ENCODE measurements at places on chromosomes 3 and 15. TPM values are rescaled to one million over a fixed set of nuclear protein-coding genes. Genes with fewer than 3 reads are reported as not detected.

- no peaks in the 10 kb centered on the region for H3K36me3 ChIP-seq
- H3K27me3 ChIP-seq = no peaks in the 10 kb centered on the region
- no peak overlapping the region for H3K27ac ChIP-seq
- no peak overlapping the region for H3K4me3 ChIP-seq
These were observed 456.3 kb upstream of the ARRDC4 start for GRCh38 chr15:97504031-97504792.

DNA sequence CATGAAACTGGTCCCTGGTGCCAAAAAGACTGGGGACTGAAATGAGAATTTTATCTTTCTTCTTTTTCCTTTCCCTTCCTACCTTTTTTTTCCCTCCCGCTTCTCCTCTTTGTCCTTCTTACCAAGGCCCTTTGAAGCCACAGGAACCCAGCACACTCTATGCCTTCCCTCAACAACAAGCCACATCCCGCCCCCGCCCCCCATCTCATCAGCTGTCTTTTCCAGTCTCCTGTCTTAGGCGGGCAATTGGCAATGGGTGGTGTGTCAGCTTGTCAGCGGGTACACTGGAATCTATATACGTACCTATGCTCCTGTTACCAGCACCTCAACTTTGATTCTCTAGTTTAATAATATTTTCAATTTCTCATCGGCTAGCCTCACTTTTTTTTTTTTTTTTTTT, 56.3 kb upstream of the CHD2 start:
- H3K27me3 ChIP-seq = no peaks in the 10 kb centered on the region
- no peak for DNase-seq
- H3K4me1 ChIP-seq = peaks cover 20% of the 10 kb centered on the region
- no peaks in the 10 kb centered on the region for H3K36me3 ChIP-seq

DNA sequence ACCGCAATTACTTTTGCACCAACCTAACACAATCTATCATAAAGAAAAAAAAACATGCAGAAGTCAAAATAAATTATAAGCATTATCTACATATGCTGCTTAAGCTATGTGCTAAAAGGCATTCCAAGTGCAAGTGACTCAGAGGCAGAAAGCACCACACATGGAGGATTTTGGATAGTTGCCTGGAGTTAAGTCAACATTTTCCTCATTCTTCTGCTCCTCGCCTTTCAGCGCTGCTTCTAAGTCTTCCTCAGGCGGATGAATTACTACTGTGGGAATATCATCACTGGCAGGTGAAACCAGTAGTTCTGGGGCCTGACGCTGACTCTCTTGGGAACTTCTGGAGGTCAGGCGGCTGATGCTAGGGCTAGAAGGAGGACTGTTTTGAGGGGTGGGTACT, 53.1 kb downstream of the SLC4A7 start:
- H3K27ac ChIP-seq = no peak overlapping the region
- no peak overlapping the region for H3K4me3 ChIP-seq
- DNase-seq = no peak
- H3K27me3 ChIP-seq = no peaks in the 10 kb centered on the region
- no peaks in the 10 kb centered on the region for H3K4me1 ChIP-seq

DNA sequence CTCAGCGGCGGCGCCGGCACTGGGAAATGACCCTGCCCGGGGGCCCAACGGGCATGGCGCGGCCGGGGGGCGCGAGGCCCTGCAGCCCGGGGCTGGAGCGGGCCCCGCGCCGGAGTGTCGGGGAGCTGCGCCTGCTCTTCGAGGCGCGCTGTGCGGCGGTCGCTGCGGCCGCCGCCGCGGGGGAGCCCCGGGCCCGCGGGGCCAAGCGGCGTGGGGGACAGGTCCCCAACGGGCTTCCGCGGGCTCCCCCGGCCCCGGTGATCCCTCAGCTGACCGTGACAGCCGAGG, 172 bp downstream of the ITPKA start:
- peak overlapping the region; percentile 51 for H3K4me3 ChIP-seq
- H3K4me1 ChIP-seq = peaks cover 22% of the 10 kb centered on the region
- no peaks in the 10 kb centered on the region for H3K36me3 ChIP-seq
- no peak for DNase-seq
- H3K27ac ChIP-seq = no peak overlapping the region

Gene IL5RA
- total RNA-seq = not detected

Gene LIPC
- 0.69 TPM for total RNA-seq

Gene ITIH1
- total RNA-seq = not detected

Measured in natural killer cell treated with Interleukin-12 subunit alpha and Interleukin-12 subunit beta and Interleukin-15 and Interleukin-18, amount 100 ng/mL, for 72 hours (primary cell).